ENCODE measurements at places on chromosomes 6 and 20.

DNA sequence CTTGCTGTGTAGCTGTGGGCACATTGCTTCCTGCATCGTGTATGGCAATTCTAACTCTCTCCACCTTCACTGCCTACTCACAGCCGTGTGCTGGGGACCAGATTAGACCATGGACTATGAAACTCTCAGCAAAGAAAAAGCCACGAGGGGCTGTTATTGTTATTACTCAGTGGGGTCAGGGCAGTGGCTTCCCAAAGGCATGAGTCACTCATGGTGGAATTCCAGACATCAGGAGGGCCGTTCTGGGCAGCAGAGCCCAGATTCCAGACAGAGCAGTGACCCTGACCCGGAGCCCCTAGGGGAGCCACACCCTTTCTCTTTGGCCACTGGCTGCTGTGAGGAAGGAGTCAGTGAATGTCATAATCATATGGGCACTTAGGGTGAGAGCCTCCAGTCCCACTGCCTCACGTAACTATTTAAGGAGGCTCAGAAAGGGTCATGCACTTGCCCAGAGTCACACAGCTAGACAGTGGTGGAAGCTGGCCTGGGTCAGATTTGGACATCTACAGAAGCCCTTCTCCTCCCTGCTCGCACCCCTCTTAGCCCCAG is 22.2 kb upstream of the CCN5 start:
- peak; percentile 92 for DNase-seq
- H3K4me3 ChIP-seq: no peak overlapping the region
- H3K36me3 ChIP-seq: no peaks in the 10 kb centered on the region
- peak overlapping the region; percentile 81 for H3K27ac ChIP-seq
- H3K27me3 ChIP-seq: no peaks in the 10 kb centered on the region

DNA sequence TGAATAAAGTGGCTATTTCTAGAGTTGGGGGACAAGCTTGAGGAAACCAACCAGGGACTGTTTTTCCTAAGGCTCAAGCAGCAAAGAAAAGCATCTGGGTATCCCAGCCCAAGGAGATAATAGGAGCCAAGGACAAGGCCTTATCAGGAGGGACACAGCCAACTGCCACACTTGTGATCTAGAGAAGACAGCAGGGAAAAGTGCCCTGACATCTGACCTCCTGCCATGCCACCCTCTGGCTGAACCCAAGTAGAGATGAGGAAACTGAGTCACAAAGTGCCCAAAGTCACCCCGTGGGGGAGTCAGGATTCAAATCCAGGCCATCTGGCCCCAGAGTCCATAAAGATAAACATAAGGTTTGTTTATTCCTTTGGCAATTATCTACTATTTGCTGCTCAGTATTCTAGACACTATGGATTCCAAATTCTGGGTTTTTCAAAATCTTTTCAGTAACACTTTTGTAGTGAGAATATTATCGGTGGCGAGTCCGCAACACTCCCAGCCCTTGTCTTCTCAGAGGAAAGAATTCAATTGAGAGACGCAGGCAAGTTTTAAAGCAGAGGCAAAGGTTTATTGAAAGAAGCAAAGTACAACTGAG is 3.5 kb upstream of the LBP start:
- H3K4me3 ChIP-seq: no peak overlapping the region
- no peaks in the 10 kb centered on the region for H3K36me3 ChIP-seq
- no peak for DNase-seq
- H3K4me1 ChIP-seq: no peaks in the 10 kb centered on the region

- H3K4me1 ChIP-seq: no peaks in the 10 kb centered on the region
- no peak for DNase-seq
- no peak overlapping the region for H3K27ac ChIP-seq
Measured at GRCh38 chr20:58708246-58708931, 15.8 kb downstream of the NPEPL1 start.

DNA sequence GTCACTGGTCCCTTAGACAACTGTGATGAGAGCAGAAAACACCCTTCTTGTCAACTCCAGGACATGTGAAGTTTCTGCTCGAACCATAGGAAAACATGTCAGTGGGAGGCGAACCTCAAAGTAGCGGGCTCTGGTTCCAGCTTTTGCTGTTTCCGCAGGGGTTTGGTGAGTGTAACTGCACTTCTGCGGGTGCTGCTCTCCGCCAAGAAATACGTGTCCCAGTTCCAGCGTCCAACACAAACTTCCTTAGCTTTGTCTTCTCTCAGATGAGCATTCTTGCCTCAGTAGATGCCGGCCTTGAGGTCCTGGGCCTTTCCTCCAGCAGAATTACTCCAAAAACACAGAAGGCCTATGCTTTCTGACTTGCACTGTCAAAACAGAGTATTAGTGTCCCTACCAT is 156.3 kb downstream of the FNDC1 start:
- H3K27ac ChIP-seq: no peak overlapping the region
- no peaks in the 10 kb centered on the region for H3K36me3 ChIP-seq
- H3K27me3 ChIP-seq: no peaks in the 10 kb centered on the region
- H3K4me3 ChIP-seq: no peak overlapping the region

DNA sequence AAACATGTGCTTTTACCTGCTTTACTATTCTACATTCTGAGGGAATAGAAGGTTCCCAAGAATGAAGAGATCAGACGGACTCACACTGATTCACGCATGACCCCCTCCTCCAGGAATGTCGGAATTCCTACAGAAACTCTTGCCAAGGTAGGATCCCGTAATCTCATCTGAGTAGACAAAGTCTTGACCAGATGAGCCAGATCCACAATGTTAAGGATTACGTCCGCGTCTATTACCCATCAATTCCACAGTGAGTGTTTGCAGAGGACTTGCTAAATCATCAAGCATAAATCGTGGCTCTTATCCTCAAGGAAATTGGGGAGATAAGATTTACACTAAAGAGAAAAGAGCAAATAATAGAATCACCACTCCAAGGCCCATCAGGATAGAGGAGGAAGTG is 245.9 kb upstream of the FOXQ1 start:
- DNase-seq: no peak
- H3K4me1 ChIP-seq: no peaks in the 10 kb centered on the region
- H3K27me3 ChIP-seq: no peaks in the 10 kb centered on the region
- no peak overlapping the region for H3K27ac ChIP-seq

- peak; percentile 75 for DNase-seq
- H3K27ac ChIP-seq: no peak overlapping the region
- no peaks in the 10 kb centered on the region for H3K27me3 ChIP-seq
- peaks cover 9% of the 10 kb centered on the region for H3K4me1 ChIP-seq
- H3K36me3 ChIP-seq: peaks cover 24% of the 10 kb centered on the region
Measured at GRCh38 chr20:32333988-32334885, 23.9 kb upstream of the ASXL1 start.

DNA sequence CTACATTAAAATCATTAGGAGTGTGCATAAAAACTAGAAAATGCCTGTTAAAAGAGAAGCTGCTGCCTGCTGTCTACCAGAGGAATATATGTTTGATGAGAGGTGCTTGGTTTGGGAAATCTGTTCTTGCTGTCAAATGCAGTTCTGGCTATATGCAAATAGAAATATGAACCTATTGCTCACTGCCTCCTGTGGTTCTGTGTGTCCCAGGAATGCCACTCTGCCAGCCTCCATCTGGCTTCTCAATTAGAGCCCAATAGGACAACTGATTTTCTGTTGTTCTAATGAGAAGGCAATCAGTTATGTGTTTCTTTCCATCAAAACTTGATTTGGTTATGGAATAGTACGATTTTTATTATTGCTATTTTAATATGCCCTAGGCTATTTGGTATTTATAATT is 759.7 kb downstream of the HDGFL1 start:
- H3K36me3 ChIP-seq: no peaks in the 10 kb centered on the region
- no peak overlapping the region for H3K4me3 ChIP-seq
- DNase-seq: no peak
- no peaks in the 10 kb centered on the region for H3K4me1 ChIP-seq

DNA sequence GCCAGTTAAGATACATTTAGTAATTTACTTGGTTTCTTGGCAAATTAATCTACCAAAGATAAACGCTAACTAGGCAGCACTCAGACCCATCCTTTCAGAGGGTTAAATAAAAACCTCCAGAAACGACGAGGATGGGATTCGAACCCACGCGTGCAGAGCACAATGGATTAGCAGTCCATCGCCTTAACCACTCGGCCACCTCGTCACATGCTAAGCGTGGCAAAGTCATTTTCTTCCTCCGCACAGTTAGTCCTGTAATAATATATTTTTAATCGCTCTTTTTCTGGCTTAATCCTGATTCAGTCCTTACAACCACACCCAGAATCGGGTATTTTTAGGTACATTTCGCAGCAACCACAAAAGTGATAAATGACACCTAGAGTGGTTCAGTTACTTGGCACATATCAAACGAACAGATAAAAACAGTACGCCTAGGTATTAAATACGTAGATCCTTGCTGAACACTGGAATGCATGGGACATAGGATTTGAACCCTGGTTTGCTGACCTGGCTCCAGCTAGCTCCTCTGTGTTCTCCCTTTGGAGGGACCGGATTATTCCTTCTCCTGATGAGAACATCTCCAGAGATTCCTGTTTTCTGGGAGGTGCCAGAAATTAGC is 71.6 kb downstream of the GPX5 start:
- H3K4me1 ChIP-seq: no peaks in the 10 kb centered on the region
- DNase-seq: no peak
- H3K27ac ChIP-seq: no peak overlapping the region
- H3K4me3 ChIP-seq: peak overlapping the region; percentile 4
- no peaks in the 10 kb centered on the region for H3K27me3 ChIP-seq

DNA sequence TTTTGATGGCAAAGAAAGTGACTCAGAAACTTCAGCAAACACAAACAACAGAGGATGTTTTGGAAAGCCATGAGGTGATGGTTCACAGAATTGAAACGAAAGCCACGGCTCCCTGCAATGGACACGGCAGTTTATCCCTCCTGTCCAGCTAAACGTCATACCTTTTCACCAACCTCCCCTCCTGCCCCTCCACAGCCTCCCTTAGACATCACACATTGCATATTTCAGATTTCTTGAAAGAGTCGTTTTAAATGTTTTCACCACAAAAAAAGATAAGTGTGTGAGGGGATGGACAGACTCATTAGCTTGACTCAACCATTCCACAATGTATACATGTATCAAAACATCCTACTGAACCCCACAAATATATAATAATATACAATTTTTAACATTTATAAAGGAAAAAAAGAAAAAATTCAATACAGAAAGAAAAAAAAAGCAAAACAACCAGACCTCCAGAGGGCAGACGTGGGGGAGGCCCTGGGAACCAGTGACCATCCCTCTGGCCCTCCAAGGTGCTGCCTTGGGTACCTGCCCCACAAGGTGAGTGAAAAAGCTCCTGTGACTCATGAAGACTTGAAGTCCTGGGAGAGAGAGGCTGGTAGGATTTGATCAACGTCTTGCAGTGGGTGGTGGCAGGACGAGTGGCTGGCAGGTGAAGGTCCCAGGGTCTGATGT is 117.2 kb upstream of the THBS2 start:
- no peaks in the 10 kb centered on the region for H3K27me3 ChIP-seq
- no peaks in the 10 kb centered on the region for H3K4me1 ChIP-seq
- no peak overlapping the region for H3K4me3 ChIP-seq
- no peak for DNase-seq

- peaks cover 85% of the 10 kb centered on the region for H3K36me3 ChIP-seq
- no peaks in the 10 kb centered on the region for H3K4me1 ChIP-seq
- peak; percentile 63 for DNase-seq
Measured at GRCh38 chr20:35120012-35120701, 27.0 kb downstream of the EDEM2 start.

GRCh38 chr6:46584586-46584985 is 68.0 kb downstream of the CYP39A1 start:
- peaks cover 6% of the 10 kb centered on the region for H3K4me1 ChIP-seq
- H3K27ac ChIP-seq: no peak overlapping the region
- no peak for DNase-seq
- H3K27me3 ChIP-seq: no peaks in the 10 kb centered on the region

DNA sequence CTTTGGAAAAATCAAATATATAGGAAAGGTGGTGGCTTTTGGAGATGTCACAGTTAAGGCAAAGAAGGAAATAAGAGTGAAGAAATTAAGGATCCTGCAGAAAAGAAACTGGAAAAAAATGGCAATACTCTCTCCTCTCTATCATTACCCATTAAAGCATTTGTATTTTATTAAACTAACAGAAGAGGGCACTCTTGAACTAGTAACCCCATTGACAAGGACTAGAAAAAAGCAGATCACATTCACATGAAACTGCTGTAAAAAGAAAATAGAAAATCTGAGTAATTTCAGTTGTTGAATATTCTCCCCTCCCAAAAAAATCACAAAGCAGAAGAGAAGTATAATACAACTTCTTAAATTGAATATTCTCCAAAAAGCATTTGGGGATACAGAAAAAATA is 104.1 kb upstream of the SLC35B3 start:
- H3K27ac ChIP-seq: no peak overlapping the region
- DNase-seq: no peak
- no peaks in the 10 kb centered on the region for H3K27me3 ChIP-seq
- no peaks in the 10 kb centered on the region for H3K4me1 ChIP-seq
- no peaks in the 10 kb centered on the region for H3K36me3 ChIP-seq
- H3K4me3 ChIP-seq: no peak overlapping the region

- no peaks in the 10 kb centered on the region for H3K36me3 ChIP-seq
- H3K27ac ChIP-seq: no peak overlapping the region
- H3K4me1 ChIP-seq: no peaks in the 10 kb centered on the region
- no peak overlapping the region for H3K4me3 ChIP-seq
Measured at GRCh38 chr20:4781637-4782377, 60.1 kb downstream of the PRND start.

DNA sequence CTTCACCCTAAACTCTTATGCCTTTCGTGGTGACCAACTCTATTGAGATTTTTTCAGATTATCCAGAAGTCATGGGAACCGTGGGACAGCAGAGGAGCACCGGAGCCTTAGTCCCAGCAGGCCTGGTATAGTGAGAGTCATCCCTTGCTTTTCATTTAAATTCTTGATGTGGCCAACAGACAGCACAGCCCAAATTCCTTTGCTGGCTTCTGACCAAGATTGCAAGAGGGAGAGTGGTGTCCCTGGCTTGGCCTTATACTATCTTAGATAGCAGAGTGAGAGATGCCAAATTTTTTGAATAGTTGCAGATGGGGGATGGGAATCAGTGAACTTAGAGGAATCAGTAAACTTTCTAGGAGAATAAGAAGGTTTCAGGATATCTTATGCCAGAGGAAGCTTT is 7.8 kb downstream of the STX11 start:
- peaks cover 12% of the 10 kb centered on the region for H3K4me1 ChIP-seq
- no peaks in the 10 kb centered on the region for H3K27me3 ChIP-seq
- peak overlapping the region; percentile 50 for H3K27ac ChIP-seq
- H3K4me3 ChIP-seq: no peak overlapping the region

GRCh38 chr6:133099573-133099972 is 141.6 kb upstream of the EYA4 start:
- no peak overlapping the region for H3K4me3 ChIP-seq
- H3K27me3 ChIP-seq: no peaks in the 10 kb centered on the region
- H3K36me3 ChIP-seq: no peaks in the 10 kb centered on the region
- DNase-seq: no peak
- no peak overlapping the region for H3K27ac ChIP-seq

- H3K4me3 ChIP-seq: no peak overlapping the region
- H3K27ac ChIP-seq: no peak overlapping the region
- DNase-seq: no peak
- no peaks in the 10 kb centered on the region for H3K27me3 ChIP-seq
- no peaks in the 10 kb centered on the region for H3K36me3 ChIP-seq
Measured at GRCh38 chr6:165605182-165605875, 57.7 kb downstream of the PDE10A start.

Data from adrenal gland (tissue), 19 donors.